ENCODE measurements at places on chromosomes 7 and 10.

DNA sequence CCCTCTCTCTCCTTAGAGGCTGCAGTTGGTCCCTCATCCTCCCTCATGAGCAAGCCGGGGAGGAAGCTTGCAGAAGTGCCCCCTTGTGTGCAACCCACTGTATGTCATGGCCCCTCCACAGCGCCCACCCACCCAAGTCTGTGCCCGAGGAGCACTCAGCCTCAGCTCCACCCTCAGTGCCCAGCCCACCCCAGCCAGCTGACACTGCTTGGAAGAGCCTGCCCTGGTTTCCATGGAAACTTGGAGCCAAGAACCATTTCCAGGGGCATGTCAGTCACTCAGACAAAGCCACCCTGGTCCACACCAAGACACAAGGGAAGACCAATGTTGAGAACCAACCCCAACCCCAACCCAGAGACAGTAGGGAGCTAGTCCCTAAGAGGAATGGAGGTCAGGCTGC, 79.5 kb downstream of the PAX2 start:
- H3K27me3 ChIP-seq: no peaks in the 10 kb centered on the region
- H3K36me3 ChIP-seq: peaks cover 10% of the 10 kb centered on the region
- no peak for DNase-seq
- no peaks in the 10 kb centered on the region for H3K4me1 ChIP-seq

- no peak overlapping the region for H3K27ac ChIP-seq
- H3K4me3 ChIP-seq: no peak overlapping the region
- no peak for DNase-seq
- H3K4me1 ChIP-seq: no peaks in the 10 kb centered on the region
- no peaks in the 10 kb centered on the region for H3K36me3 ChIP-seq
- H3K27me3 ChIP-seq: no peaks in the 10 kb centered on the region
These were observed 79.9 kb upstream of the POM121L12 start for GRCh38 chr7:52955522-52955921.

GRCh38 chr10:132186488-132187429, at the start of gene DPYSL4:
TSS of gene DPYSL4 (plus strand) at chr10:132186948. CDS start at chr10:132187064, 116 bp downstream.
- H3K27me3 ChIP-seq: peaks cover 14% of the 10 kb centered on the region
- H3K4me1 ChIP-seq: peaks cover 5% of the 10 kb centered on the region
- H3K27ac ChIP-seq: no peak within 1 kb of the TSS
- H3K4me3 ChIP-seq: peak within 1 kb of the TSS; percentile 49
- no peaks in the 10 kb centered on the region for H3K36me3 ChIP-seq
- DNase-seq: no peak

GRCh38 chr10:3554121-3554522, 230.9 kb downstream of the KLF6 start:
- H3K4me3 ChIP-seq: no peak overlapping the region
- no peaks in the 10 kb centered on the region for H3K36me3 ChIP-seq
- no peak for DNase-seq
- H3K4me1 ChIP-seq: no peaks in the 10 kb centered on the region
- no peak overlapping the region for H3K27ac ChIP-seq

- H3K4me3 ChIP-seq: no peak overlapping the region
- H3K27ac ChIP-seq: no peak overlapping the region
- no peaks in the 10 kb centered on the region for H3K36me3 ChIP-seq
- no peaks in the 10 kb centered on the region for H3K27me3 ChIP-seq
- no peak for DNase-seq
- H3K4me1 ChIP-seq: peaks cover 5% of the 10 kb centered on the region
These were observed 33.5 kb upstream of the ANTXRL start for GRCh38 chr10:46253076-46254006.

- no peaks in the 10 kb centered on the region for H3K4me1 ChIP-seq
- H3K36me3 ChIP-seq: no peaks in the 10 kb centered on the region
- no peak for DNase-seq
- H3K4me3 ChIP-seq: no peak overlapping the region
These were observed 330.1 kb upstream of the PHF14 start for GRCh38 chr7:10643545-10643944.

DNA sequence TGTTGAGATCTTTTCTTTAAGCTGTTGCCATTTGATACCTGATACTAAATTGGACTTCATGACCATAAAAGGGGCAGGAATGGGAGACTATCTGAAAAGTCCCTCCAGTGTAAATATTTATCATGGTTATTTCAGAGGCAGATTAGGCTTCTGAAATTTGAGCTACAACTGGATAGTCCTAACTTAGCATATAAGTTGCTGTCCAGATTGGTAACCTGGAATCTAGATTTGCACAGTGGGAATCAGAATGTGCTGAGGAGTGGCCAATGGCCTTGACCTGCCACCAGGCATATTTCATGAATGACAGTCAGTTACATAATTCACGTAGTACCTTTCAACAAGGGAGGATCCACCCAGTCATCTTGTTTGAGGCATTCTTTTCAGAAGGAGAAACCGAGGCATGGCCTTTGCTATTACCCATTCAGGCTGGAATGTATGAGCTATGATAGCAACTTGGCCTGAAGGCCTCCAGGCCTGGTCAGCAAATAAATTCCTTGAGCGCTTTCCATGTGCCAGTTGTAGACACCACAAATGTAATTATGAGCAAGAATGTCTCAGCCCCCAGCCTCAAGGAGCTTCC, 80.0 kb downstream of the EEPD1 start:
- H3K36me3 ChIP-seq: no peaks in the 10 kb centered on the region
- DNase-seq: no peak
- H3K4me1 ChIP-seq: peaks cover 22% of the 10 kb centered on the region
- no peaks in the 10 kb centered on the region for H3K27me3 ChIP-seq
- peak overlapping the region; percentile 19 for H3K27ac ChIP-seq
- no peak overlapping the region for H3K4me3 ChIP-seq

GRCh38 chr7:35874886-35875285, 74.0 kb downstream of the SEPTIN7 start:
- no peak overlapping the region for H3K4me3 ChIP-seq
- no peaks in the 10 kb centered on the region for H3K27me3 ChIP-seq
- no peak for DNase-seq
- no peak overlapping the region for H3K27ac ChIP-seq
- peaks cover 22% of the 10 kb centered on the region for H3K36me3 ChIP-seq
- no peaks in the 10 kb centered on the region for H3K4me1 ChIP-seq

DNA sequence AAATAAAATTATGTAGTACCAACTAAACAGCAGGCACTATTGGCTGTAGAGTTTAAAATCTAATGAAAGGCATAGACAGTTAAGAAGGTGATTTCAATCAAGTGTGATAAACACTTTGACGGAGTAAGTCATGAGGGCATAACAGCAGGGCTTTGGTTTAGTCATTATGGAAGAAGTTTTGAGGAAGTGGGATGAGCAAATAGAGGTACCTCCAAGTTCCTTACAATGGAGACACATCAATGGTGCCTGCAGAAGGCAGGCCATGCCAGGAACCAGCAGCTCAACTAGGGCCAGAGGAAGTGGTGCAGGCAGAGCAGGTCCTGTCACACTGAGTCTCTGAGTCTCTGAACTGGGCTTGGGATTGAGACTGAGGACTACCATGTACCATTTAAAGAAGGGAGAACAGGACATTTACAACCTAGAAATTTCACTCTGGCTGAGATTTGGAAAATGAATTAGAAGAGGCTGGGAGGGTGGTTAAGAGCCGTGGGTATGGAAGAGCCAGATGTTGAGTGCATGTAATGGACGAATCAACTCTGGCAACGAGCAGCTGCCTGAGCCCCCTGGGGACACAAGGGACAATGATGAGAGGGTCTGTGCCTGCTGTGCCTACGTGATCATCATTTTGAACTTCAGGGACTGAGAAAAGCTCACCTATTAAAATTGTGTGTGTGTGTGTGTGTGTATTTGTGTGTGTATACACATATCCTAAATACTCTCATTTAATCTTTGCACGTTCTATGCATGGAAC, 208.7 kb upstream of the POM121L12 start:
- no peaks in the 10 kb centered on the region for H3K27me3 ChIP-seq
- no peak overlapping the region for H3K4me3 ChIP-seq
- no peak overlapping the region for H3K27ac ChIP-seq
- DNase-seq: no peak

Data from Panc1 (cell line).